ENCODE measurements at places on chromosomes 2 and 18. TPM values are rescaled to one million over a fixed set of nuclear protein-coding genes. Genes with fewer than 3 reads are reported as not detected.

- no peak for DNase-seq
- H3K36me3 ChIP-seq: no peaks in the 10 kb centered on the region
- H3K4me3 ChIP-seq: no peak overlapping the region
These were observed 138.6 kb downstream of the DTNA start for GRCh38 chr18:34848695-34849094.

GRCh38 chr18:3305933-3306332 lies 44.0 kb downstream of the MYL12B start:
- no peak overlapping the region for H3K4me3 ChIP-seq
- no peaks in the 10 kb centered on the region for H3K27me3 ChIP-seq
- no peaks in the 10 kb centered on the region for H3K36me3 ChIP-seq
- H3K4me1 ChIP-seq: no peaks in the 10 kb centered on the region
- DNase-seq: no peak

- H3K27ac ChIP-seq: no peak overlapping the region
- no peaks in the 10 kb centered on the region for H3K36me3 ChIP-seq
- no peaks in the 10 kb centered on the region for H3K27me3 ChIP-seq
- no peaks in the 10 kb centered on the region for H3K4me1 ChIP-seq
- H3K4me3 ChIP-seq: no peak overlapping the region
These were observed 308.1 kb downstream of the GBX2 start for GRCh38 chr2:235860111-235860510.

The DSG4 gene
- total RNA-seq: not detected
